ENCODE measurements at places on chromosomes 5 and 9.

DNA sequence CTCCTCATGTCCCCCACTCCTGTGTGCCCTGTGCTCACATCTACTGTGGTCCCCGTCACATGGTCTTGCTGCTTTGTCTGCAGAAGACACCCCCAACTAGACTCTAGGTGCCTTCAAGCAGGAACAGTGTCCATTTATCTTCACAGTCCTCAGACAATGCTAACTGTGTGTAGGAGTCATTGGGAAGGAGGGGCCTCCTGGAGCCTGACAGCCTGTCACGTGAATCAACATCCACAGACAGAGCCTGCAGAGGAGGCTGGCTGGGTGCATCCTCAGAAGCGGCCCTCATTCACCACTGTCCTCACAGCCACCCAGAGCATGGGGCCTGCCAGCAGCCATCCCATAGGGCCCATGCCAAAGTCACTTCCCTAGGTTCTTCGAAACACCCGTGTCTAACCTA lies 98.7 kb downstream of the MED10 start:
- no peak for DNase-seq

GRCh38 chr9:89839952-89840351 lies 235.1 kb downstream of the GADD45G start:
- DNase-seq: no peak

GRCh38 chr5:32928761-32929160 lies 217.6 kb downstream of the NPR3 start:
- peak; percentile 76 for DNase-seq

- peak; percentile 82 for DNase-seq
Measured at GRCh38 chr5:14816999-14817761, 54.4 kb downstream of the ANKH start.

- DNase-seq: no peak
Measured at GRCh38 chr5:100306000-100306399, 229.2 kb upstream of the FAM174A start.

GRCh38 chr5:93250424-93250823 lies 330.6 kb downstream of the NR2F1-AS1 start:
- DNase-seq: no peak

DNA sequence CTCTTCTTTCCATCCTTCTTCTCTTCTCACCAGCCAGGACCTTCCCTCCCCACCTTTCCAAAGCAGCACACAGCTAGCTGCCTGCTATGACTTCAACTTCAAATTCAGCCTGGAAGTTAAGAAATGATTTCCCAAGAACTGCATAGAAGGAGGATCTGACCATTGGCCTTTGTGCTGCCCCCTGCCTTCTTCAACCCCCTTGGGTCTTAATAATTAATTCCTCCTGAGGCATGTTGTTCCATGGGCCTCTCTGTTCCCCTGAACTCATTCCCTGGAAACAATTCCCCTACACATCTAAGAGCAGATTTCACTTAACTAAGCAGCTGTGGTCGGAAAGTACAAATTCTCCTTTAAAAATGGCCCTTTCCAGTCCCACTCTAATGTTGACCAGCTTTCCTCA lies 62.4 kb downstream of the ADAMTS12 start:
- no peak for DNase-seq

DNA sequence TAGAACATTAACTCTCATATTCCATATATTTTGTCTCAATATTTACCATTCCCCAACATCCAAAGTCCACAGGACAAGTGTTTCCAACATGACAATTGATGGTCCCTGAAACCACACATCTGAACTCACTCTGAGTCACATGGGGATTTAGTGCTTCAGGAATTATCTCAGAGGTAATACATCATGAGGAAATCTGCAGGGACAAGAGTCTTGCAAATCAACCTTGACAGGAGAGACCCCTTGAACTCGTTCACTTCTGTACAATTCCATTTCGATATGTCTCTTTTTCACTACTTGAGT lies 119.7 kb upstream of the ABCA1 start:
- no peak for DNase-seq

DNA sequence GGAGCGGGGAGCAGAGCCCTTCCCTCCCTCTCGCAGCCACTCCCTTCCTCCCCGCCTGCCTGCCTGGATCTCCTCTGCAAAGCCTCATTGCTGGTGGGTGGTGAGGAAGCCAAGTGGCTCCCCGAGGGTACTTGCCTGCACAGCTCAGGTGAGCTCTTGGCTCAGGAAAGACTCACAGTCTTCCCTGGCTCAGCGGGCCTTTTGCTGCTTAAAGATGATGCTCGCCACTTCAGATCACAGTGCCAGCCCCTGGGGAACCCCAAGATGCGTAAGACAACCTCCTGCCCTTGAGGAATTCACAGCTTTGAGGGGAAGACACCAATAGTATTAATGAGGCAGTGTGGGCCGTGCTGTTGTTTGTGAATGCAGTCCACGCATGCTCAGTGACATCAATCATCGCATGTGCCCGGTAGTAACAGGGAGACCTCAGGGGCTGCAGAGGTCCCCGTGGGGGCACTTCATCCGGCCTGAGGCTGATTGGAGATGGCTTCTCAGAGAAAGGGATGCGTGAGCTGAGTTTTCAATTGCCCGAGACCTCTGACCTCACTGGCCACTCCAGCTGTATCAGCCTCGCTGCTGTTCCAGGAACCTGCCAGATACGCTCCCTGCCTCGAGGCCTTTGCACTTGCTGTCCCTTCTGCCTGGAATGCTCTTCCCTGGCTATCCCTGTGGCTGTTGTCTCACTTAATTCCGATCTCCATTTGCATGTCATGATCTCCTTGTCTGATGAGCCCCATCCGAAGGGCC lies 36.8 kb downstream of the ERGIC1 start:
- DNase-seq: no peak

DNA sequence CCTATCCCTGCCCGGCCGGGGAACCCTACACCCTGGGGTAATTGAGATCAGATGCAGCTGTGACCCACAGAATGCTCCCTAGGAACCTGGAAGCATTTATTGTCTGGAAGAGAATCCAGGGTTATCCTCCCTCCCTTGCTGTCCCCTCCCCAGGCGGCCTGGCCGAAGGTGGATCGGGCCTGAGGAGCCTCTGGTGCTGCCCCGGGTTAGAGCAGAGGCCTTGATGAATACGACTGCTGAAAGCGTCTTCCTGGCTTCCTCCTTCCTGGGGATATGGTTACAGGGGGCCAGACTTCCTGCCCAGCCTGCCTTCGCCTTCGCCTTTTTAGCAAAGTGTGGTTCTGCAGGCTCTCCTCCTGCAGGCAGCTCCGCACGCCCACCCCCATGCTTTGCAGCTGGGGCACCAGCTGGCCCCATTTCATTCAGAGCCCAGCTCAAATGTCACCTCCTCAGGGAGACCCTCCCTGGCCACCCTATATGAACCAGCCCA lies 22.5 kb upstream of the PTGS1 start:
- no peak for DNase-seq

DNA sequence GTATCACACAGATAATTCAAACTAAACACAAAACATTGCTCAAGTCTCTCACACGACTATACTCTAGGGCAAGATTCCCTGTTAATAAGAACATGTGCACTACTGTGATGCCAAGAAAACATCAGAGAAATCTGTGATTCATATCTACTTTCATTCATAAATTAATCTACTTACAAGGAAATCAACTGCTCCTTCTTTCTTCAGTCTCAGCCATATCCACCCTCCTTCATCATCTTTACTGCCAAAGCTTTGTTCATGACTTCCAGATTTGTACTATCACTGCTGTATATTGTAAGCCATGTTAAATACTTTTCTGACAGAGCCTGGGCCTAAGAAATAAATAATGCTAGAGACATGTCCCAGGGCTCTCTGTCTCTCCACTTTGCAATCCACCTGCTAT lies 35.1 kb downstream of the CTNNAL1 start:
- no peak for DNase-seq

- DNase-seq: no peak
Measured at GRCh38 chr5:1106385-1107166, 5.3 kb downstream of the SLC12A7 start.

- peak; percentile 48 for DNase-seq
Measured at GRCh38 chr9:95570646-95571045, 53.9 kb upstream of the PTCH1 start.

- DNase-seq: peak; percentile 77
Measured at GRCh38 chr5:93273176-93273575, 307.8 kb downstream of the NR2F1-AS1 start.

- no peak for DNase-seq
Measured at GRCh38 chr5:380701-381309, 59.3 kb downstream of the AHRR start.

- DNase-seq: no peak
Measured at GRCh38 chr5:133114933-133115310, 63.1 kb downstream of the HSPA4 start.

DNA sequence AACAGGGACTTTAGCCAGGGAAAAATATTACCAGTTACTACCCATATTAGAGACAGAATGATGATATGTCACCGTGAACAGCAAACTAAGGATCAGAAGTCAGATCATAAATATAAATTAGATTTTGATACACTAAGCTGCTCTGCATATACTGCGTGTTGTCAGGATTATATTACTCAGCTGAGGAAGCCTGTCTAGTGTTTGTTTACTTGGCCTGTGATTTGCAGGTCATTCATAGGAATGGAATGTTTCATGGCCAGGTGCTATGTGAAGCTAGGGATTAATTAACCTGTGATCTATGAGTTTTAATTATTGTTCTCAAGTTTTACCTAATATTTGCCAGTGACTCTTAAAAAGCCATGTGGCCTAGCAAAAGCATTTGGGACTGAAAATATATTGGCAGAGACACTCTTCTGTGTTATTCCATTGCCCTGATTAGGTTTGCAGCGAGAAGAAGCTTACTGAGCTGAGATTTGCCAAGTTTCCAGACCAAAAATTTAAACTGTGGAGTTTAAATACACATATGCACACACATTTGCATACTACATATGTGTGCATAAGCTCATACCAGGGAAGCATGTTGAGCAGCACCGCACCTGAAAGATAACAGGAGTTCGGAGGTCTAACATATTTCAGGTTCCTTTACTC lies 496.3 kb upstream of the GRIA1 start:
- no peak for DNase-seq

DNA sequence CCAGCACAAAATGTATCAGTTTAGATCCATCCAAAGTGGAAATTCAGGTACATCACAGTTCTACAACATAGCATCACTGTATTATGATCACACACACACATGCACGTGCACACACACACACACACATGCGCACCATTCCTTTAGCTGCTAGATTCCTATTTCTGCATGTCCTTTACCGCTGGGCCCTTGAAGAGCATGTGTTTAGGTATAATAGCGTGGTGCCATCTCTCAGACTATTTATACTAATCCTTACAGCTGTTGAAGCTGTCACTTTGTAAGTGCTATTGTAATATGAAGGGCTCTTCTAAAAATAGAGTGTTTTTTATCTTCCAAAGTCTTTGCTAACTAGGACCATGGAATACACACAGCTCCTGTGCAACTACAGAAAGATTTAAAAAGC lies 308.8 kb upstream of the TRPC7 start:
- no peak for DNase-seq

- DNase-seq: no peak
Measured at GRCh38 chr9:36940881-36941280, 93.2 kb downstream of the PAX5 start.

DNA sequence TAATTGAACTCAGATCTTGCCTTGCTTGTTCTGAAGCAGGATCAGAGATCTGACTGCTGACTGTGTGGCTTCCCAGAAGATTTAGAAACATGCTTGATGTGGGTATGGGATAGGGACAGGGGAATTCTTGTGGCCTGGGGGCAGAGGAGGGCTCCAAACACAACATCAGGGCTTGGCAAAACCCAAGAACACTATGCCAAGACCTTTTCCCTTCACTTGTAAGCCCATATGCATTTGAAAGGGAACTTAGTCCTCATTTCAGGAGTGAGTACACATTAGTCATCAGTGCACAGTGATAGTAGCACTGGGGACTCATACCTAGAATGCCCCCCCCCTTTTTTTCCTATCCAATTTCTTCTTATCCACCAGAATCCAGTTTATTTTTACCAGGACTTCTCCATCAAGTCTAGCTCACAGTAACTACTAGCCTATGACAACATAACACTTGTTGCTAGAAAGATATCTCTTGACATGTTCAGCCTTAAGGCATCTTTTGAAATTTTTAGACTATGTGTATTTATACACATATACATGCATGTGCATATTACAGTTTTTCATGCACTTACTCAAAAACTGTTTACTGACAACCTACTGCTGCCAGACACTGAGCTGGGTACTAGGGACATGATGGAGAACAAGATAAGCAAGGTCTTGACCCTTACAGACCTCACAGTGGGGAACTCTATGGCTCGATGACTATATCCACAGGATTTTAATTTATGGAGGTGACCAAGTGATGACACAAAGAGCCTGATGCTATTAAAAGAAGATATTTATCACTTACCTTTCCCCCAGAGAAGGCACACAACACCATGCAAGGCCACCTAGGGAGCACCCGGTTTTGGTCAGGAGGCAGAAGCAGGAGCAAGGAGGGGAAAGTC lies 158.3 kb upstream of the MAP3K1 start:
- DNase-seq: peak; percentile 46

DNA sequence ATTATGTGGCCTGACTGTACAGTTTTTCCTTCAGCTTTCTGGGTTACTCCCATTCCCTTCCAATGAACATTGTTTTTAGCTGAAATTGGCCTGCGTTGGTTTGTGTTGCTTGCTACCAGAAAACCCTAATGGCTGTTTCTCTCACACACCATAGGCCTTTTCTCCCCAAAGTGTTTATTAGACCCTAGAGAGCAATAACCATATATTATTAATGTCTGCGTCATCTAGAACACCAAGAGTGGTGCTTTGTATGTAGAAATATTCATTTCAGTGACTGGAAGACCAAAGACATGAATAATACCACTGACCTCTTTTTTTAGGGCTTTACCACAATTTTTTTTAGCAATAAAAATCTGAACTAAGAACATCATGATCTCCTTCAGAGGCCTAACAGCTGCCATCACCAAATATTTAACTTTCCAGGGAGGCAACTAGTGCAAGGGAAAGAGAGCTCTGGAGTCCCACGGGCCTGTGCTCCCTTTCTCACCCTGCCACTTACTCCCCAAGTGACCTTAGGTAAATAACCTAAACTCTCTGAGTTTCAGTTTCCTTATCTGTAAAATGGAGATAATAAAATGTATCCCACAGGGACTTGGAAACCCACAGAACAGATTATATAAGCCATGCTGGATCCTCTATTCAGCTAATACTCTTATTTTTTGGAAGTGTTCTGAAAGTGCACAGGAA lies 201.9 kb upstream of the ISL1 start:
- no peak for DNase-seq

DNA sequence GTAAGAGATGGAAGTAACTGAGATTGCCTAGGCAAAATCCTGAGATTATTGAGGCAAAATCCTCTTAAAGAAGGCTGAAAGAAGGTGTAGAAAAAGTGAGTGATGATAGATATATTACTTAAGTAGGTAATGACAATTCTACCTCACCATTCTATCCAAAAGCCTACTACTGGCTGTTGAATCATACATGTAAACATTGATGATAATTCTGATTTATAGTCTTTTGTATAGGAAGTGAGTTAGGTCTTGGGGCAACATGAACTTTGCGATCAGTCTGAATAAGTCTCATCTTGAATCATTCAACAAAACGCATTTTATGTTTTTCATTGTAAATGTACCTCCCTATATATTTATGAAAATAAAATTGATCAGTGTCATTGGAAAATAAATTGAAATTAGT lies 99.6 kb downstream of the PARP8 start:
- DNase-seq: no peak

Measured in fibroblast of skin of back (primary cell).